ENCODE measurements at places on chromosomes 6 and 20.

GRCh38 chr6:15349379-15349778 is 103.5 kb downstream of the JARID2 start:
- no peak for DNase-seq

DNA sequence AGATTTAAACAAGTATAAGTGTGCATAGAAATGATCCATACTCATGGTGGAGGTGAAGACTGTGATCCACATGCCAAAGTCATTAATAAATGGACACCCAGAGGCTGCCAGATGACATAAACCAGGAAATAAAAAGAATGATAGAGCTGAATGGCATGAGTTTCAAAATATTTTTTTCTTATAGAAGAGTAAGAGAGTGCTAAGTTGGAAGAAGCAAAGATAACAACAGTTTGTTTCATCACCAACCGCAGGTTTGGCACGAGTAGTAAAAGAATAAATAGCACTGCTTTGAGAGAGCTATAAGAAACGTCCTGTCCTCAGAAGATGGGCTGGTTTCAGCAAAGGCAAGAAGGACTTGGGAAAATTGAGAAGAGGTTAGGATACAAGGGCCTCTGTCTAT is 246.9 kb downstream of the UBE3D start:
- no peak for DNase-seq

DNA sequence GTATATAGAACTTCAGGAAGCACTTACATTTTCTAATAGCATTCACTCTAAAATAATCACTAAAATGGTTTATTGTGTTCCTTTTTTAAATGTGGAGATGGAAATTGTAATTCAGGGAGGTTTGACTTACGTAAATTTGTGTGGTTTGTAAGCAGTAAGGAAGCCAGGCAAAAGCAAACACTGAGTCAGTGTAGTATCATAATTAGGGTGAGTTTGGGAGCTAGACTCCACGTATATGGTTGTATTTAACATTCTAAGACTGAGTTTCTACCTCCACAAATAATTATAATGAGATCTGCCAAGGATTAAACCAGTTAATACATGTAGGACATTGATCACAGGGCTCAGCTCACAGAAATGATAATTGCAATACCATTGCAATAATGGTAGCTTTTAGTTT is 425.5 kb downstream of the CBLN4 start:
- DNase-seq: no peak

DNA sequence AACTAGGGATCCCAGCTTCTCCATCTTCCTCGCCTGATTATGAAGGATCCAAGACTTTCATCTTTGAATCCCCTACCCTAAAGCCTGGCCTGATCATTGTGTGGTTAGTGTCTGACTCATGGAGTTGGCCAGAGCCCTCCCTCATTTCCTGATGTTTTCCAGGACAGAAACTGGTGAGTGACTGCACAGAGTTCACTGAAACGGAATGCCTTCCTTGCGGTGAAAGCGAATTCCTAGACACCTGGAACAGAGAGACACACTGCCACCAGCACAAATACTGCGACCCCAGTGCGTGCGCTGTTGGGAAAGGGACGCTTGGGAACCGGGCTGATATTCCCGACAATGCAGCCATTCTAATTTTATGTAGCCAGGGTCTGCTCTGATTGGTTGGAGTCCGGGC is 4.0 kb downstream of the CD40 start:
- no peak for DNase-seq

DNA sequence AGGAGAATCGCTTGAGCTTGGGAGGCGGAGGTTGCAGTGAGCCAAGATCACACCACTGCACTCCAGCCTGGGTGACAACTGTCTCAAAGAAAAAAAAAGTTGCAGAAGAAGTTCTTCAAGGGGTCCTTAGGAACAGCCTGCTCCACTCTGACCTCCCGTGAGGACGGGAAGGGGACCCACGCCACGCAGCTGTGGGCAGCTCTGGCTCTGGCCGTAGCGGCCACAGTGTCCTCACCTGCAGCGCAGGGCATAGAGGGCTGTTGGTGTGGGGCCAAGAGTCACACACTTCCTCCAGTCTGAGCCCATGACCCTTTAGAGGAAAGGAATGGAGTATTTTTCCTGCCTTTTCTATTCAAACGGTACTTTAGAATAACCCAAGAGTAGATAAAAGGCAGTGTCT is 5.4 kb downstream of the NTSR1 start:
- no peak for DNase-seq

DNA sequence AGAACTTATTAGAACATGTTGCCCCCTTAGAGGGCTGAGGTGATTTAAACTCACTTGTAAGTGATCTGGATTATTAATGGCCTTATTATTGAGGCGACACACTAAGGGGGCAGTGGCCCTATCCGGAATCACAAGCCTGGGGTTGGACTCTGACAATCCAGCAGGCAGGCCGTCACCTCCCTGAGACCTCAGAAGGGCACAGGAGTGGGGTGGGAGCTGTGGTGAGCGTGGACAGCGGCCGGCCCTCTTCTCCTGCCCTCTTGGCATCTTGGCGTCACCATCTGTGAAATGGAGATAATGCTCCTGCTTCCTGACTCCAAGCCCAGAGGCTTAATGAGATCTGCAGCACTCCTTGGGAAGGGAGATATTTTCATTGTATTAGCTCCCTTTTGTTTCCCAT is 15.6 kb upstream of the UQCC2 start:
- DNase-seq: no peak

- DNase-seq: no peak
Measured at GRCh38 chr6:156859686-156860085, 82.5 kb downstream of the ARID1B start.

DNA sequence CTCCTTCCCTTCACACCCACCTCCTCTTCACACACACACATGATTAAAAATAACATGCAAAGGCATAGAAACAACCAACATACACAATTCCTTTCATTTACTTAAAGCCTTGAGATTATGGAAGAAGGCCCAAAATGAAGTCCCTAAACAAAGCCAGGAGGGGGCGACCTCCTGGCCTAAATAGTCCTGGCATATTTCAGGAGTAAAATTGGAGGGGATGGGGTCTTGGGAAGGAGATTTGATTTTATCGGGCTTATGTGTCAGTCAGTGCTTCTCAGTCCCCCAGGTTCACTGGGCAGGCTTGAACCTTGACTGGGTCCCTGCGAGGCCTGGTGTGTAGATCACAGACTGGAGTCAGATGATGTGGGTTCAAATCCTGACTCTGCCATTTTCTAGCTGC is 266.4 kb downstream of the SAMD5 start:
- no peak for DNase-seq

All from neural crest cell (in vitro differentiated cells).